ENCODE measurements at places on chromosomes 5 and 9.

- no peak for DNase-seq
Observed at GRCh38 chr5:115419846-115420585, 123.6 kb upstream of the CCDC112 start.

GRCh38 chr5:4651806-4652565, 488.1 kb upstream of the ADAMTS16 start:
- no peak for DNase-seq

DNA sequence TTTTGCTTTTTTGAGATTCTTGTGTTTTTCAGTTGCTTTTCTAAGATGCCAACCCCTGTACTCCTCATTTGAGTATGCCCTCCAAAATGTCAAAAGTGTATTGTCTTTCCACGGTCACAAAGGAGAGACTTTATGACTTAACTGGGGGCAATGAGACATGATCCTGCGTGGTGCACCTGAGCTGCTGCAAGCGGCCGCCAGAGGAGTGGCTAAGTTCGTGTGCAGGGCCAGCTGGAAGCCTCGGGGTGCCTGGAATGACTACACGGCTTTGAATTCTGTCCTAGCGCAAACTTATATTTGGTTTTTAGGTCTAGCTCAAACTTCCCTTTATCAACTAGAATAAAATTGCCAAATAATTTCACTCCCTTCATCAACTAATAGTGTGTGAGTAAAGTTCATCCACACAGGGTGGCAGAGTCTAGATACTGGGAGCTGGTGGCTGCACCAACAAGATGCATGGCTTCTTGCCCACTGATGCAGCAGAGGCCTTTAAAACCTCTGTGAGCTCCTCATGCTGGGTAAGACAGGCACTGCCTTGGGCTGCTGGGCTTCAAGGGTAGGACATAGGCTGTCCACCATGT, 4.7 kb downstream of the GADD45G start:
- DNase-seq, result no peak

GRCh38 chr5:98781520-98781919, 8.1 kb downstream of the RGMB start:
- no peak for DNase-seq

DNA sequence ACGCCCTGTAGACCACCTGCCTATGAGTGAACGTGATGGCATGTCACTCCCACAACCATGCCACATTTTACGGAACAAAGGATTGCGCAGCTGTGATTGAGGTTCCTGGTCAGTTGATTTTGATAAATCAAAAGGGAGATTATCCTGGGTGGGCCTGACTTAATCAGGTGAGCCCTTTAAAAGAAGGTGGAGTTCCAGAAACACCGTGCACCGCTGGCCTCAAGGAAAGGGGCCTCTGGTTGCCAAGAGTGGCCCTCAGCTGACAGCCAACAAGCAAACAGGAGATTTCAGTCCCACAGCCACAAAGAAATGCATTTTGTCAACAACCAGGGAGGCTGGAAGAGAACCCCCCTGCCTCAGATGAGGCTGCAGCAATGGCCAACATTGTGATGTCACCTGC, 19.0 kb downstream of the TRIM7 start:
- no peak for DNase-seq

GRCh38 chr5:143172739-143173138, 230.7 kb downstream of the NR3C1 start:
- no peak for DNase-seq

DNA sequence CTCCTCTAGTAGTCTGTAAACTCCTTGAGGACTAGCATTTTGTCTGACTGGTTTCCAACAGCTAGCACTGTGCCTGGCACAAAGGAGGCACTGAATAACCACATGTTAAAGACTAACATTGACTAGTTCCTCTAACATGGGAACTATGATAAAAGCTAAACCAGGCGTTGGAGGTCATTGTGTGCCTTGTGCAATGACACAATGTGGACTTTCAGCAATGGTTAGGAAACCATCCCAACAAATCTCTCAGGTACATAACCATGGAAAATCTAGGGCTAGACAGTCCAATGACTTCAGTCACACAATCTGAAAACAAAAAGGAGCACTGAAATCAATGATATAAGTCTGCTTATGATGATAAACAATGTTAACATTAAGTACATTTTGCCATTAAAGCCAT, 200.6 kb downstream of the DCP2 start:
- no peak for DNase-seq

GRCh38 chr5:131265311-131265803, 1.5 kb downstream of the CDC42SE2 start:
- DNase-seq, result peak; percentile 79

DNA sequence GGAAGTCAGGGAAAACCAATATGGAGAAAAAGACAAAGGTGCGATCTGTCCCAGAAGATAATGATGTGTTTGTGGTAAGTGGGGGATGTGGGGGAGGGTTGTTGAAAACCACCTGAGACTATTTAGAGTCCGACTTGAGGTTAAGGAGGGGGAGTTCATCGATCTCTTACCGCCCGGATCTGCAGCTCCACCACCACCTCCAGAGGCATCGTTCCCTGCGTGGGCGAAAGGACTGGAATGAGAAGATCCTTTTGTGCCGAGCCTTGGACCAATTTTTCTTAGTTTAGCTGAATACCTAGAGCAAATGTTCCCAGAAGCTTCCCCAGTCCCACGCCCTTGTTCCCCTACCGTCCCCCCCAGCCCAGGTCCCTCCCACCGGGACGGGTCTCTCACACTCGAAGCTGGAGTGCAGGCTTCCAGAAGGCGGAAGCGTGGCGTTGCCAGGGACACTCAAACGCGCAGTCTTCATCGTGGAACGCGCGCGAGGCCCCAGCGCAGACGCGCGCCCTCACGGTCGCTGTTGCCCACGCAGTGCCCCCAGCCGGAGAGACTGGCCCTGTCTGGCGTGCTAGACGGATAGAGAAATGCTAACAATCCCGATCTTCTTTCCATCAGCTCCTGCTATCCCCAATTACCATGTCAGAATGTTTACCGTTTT, at the start of gene SPATA6L:
TSS of gene SPATA6L (minus strand) at position 439 of the 658 bp plus-strand sequence. CDS start at position 209, 230 bp downstream.
- DNase-seq, result peak; percentile 58

DNA sequence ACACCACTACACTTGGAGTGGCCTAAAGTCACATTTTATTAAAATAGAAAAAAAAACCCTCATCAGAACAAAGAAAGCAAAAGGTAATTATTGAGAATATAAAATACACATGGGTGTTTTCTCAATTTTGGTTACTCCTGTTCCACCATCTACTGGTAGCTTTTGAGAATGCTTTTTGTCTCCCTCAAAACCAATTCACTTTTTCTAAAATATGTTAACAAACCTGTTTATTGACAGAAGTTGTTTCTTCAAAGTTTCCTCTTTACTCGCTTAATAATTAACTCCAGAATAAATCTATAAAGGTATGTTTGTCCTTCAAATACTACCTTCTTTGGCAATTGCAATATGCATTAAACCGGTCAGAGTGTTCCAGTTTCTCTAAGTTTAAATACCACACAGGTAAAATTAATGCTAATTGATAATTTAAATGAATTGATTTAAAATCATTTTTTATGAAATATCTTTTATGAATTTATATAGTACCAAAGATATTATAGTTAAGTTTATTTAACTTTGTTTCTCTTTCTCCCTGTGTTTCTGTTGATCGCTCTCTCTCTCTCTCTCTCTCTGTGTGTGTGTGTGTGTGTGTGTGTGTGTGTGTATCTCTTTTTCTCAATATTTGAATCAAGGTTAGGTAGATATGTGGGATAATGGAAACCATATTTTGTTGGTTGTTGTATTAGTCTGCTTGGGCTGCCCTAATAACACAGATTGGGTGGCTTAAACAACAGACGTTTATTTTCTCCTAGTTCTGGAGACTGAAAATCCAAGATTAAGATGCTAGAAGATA, 487.4 kb downstream of the PRDM9 start:
- peak; percentile 7 for DNase-seq

DNA sequence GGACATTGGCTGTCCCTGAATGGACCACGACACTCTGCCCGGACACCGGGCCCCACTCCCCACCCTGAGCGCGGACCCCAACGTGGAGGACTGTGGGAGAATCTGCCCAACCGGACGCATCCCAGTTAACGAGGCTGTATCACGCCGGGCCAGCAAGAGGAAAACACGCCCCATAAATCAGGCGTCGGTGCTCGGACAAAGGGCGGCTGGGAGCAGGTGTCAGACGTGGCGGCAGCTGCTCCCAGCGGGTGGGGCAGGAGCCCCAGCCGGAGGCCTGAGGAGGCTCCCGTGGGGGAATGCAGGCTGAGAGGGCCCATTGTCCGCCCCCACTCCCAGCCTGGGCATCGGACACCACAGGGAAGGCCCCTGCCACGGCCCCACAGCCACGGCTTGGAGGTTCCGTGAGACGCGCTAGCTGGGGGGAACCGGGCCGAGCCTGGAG, 19.2 kb downstream of the NOTCH1 start:
- DNase-seq, result peak; percentile 94

DNA sequence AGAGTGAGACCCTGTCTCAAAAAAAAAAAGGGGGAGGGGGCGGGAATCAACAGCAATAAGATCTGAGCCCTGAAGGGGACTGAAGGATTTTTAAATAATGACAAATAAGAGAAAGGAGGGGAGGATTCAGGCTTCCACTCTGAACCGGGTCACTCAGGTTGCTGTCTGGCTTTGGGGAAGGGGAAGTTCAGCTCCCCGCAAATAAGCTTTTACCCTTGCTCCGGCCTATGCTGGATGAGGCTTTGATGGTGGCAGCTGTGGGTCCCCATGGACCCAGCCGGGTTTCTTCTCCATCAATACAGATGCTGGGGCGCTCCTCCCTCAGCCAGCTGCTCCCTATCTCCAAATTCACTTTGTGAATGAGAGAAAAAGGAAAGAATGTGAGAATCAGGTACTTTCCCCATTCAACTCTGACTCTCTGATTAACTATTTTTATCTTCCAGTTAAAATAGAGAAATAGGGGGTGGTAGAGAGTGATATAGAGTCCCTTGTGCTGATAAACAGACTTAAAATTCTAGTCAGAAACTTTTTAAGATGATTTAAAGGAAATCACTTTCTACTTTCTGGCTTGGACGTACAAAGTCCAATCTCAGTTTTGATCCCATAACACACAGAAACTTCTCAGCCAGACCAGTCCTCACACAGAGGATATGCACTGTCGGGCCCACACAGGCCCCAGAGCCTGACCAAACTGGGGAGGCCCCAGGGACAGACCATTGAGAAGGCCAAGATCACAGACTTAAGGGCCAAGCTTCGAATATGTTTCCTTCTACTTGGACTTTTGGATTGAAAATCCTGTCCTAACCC, 39.6 kb downstream of the C5orf15 start:
- no peak for DNase-seq

GRCh38 chr5:172878933-172879752, 45.1 kb downstream of the ERGIC1 start:
- no peak for DNase-seq

- no peak for DNase-seq
Observed at GRCh38 chr5:109511980-109512734, 102.4 kb upstream of the PJA2 start.

- no peak for DNase-seq
Observed at GRCh38 chr5:106020894-106021293, 1649.8 kb downstream of the EFNA5 start.

- DNase-seq, result no peak
Observed at GRCh38 chr5:158861366-158861765, 238.3 kb downstream of the EBF1 start.

- no peak for DNase-seq
Observed at GRCh38 chr5:31346896-31347551, 153.5 kb downstream of the CDH6 start.

- DNase-seq, result no peak
Observed at GRCh38 chr9:95891067-95891671, 15.7 kb downstream of the ERCC6L2 start.

- DNase-seq, result no peak
Observed at GRCh38 chr9:19701991-19702390, 86.8 kb downstream of the SLC24A2 start.

DNA sequence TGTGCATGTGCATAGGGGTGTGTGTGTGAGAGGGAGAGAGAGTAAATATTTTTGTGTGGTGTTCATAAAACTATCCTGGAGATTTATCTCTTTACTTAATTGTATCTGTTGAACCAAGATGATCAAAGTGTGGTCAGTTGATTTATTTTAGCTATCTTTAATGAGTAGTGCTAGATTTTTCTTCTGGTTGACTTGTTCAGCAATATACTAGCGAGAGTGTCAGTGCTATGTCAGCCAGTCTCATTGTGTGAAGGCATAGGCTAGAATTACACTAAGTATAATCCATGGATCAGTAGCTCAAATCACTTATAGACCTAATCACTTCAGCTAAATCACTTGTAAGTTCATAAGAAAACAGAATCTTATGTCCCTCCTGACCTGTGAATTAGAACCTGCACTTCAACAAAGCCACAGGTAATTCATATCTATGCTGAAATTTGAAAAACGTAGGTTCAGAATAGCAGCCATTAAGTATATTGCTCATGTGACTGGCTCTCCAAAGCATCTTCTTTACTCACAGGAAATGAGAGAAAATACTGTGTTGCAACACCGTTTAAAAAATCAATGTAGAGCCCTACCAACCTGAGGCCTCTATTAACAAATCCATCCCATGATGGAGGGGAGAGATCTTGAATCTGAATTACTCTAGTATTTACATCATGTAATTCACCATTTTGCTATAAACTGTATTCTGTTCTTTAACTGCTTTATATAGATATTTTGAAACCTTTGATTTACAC, 203.1 kb upstream of the ACTBL2 start:
- no peak for DNase-seq

- no peak for DNase-seq
Observed at GRCh38 chr9:93513606-93514005, 60.2 kb upstream of the FAM120AOS start.

DNA sequence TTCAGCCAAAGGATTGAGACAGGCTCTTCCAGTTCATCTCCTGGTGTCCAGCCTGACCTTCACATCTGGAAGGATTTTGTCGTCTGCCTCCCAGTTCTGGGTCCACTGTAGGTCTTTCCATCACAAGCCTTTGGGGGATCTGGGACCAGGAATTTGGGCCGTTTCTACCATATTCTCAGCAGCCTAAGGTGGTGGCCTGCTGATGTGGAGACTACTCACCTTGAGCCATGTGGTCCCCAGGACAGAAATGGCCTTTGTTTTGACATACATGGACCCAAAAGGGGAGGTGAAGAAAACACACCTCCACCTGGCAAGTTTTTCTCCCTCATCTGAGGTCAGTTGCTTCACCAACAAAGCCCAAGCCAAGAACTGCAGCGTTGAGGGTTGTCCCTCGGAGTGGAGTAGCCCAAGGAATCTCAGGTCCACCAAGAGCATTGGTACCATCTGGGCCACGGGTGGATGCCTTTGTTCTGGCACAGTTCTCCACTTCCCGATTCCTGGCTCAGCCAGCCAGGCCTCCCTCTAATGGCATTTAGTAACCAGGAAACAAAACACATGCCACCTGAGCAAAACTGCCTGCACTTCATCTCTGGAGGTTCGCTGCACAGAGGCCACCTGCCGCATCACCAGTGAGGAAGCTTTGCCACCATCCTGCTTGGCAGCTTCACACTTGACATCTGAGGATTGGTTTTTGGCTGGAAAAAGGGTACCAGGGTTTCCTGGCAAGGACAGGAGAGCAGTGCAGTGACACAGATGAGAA, 24.7 kb downstream of the AMBP start:
- no peak for DNase-seq

DNA sequence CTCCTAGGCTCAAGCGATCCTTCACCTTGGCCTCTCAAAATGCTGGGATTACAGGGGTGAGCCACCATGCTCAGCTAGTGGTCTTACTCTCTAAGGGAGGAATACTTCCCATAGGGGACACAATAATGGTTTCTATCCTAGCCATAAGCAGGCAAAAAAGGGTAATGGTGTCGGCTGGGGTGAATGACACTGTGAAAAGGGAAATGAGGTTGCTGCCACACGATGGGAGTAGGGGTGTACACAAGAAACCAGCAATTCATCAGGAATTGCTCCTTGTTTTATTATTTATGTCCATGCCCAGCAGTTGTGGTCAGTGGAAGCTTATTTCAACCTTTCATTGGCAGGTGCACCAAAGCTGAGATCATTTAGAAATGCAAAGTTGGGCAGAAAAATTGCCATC, 70.3 kb upstream of the ZFR start:
- DNase-seq, result no peak

GRCh38 chr5:122493091-122494021, 181.3 kb downstream of the SNCAIP start:
- DNase-seq, result no peak

Data from SW480 (cell line).